Activated T-helper 9 cell treated with anti-CD3 and anti-CD28 coated beads, Interleukin-2, amount 50 U/mL, for 16 hours (primary cell): ENCODE measurements at places on chromosomes 6 and 20.

DNA sequence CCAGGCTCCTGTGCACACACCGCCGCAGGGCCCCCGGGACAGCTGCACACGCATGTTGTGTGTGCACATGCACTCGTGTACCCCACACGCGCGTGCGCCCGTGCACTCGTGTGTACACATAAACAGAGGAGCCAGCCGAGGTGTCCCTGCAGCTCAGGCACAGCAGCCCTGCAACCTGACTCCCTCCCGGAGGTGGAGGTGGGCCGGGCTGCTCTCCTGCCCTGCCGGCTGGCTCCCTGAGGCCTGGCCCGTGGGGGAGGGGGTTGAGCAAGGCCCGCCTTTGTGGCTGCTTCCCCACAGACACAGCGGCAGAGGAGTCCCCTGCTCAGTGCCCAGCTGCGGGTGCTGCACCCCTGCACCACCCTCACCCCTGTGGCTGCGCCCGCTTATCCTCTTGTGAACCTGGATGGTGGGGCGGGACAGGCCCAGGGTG, 624 bp downstream of the RBBP8NL start:
- no peak for DNase-seq

GRCh38 chr6:37244430-37245310, 12.9 kb upstream of the TBC1D22B start:
- no peak for DNase-seq

GRCh38 chr20:61931476-61932198, 134.0 kb downstream of the TAF4 start:
- DNase-seq = no peak

GRCh38 chr20:8144282-8145245, 12.5 kb downstream of the PLCB1 start:
- DNase-seq = no peak

GRCh38 chr20:37531856-37532255, 4.2 kb upstream of the BLCAP start:
- no peak for DNase-seq
